HT1080 (cell line): ENCODE measurements at places on chromosomes 7 and 10.

GRCh38 chr10:33117816-33118215 is 159.8 kb upstream of the ITGB1 start:
- no peak for DNase-seq

- no peak for DNase-seq
Observed at GRCh38 chr7:135645296-135645904, 16.9 kb upstream of the STMP1 start.

DNA sequence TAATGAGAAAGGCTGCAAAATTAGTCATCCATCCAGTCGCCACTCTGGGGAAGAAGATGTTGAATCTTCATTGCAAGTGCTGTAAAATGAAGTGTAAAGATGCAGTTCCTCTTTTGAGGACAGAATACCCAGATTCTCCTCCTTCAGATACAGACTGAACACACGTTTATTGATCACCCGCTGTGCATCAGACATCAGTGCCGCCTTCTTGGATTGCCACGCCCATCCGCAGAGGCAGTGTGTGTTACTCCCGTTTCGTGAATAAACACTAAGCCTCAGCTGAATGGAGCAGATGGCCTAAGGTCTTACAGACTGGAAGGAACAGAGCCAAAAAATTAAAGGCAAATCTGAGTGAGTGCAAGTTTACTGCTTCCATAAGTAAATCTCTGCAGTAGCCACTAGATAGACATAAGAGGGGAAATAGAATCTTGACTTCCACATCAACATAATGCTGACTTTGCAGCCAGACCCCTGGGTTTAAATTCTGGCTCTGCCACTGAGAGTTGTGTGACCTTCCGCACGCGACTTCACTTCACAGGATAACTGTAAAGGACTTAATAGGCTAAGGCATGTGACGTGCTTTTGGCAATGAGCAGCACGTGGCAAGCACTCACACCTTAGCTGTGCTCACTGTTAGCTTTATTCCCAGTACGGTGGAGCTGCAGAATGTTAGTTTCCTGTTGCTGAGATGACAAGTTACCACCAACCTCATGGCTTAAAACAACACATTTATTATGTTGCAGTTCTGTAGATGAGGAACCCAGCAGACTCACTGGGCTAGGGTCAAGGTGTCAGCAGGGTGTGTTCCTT is 285.9 kb downstream of the CELF2 start:
- no peak for DNase-seq

GRCh38 chr10:121138112-121138860 is 287.1 kb downstream of the WDR11 start:
- DNase-seq, result no peak

- DNase-seq, result no peak
Observed at GRCh38 chr7:134438946-134439345, 20.0 kb downstream of the AKR1B1 start.

- DNase-seq, result peak; percentile 89
Observed at GRCh38 chr7:54788664-54789063, 29.7 kb upstream of the SEC61G start.

DNA sequence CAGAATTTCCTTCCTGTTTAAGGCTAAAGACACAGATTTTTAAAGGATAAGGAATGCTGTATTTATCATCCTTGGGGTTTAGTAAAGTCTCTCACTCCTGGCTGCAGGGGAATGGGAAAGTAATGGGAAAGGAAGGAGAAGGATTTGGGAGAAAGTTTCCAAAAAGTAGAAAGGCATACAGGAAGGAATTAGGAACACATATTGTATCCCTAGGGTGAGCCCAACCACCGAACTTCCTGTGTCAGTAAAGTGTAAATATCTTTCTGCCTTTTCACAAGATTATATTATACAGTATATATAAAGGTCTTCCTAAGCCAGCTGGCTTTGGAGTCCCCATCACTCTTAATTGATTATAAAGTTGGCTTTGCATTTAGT is 12.0 kb upstream of the UBE2D1 start:
- DNase-seq, result no peak

DNA sequence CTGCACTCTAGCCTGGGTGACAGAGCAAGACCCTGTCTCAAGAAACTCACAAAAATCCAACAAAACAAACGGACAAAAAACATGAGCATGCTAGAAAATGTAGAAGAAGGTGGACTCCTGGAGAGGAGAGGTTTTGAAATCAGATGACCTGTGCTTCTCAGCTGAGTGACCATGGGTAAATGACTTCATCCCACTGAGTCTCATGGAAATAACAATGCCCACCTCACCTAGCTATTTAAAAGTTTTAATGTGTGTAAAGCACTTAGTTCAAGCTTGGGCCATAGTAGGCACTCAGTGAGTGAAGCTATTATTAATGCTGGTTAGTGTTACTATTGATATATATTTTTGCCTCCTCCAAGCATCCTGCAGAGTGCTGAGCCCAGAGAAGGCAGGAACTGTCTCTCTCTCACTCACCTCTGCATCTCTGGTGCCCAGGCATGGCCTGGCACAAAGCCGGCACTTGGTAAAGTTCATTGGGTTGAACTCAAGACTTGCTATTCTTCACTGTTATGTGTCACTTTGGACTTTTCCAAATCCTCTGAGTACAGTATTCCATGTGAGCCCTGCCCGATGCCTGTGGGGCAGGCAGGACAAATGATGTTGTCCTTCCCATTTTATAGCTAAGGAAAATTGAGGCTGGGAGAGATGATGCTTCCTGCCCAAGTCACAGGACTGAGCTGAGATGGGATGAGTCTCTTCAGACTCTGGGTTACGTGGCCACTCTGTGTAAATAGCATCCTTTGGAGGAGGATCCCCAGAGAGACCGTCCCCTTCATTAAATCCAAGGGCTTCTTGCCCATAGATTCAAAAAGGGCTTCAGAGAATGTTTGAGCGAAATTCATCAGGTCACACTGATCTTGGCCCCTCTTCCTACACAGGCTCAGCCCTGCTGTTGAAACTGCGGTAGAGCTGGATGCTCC is 81.4 kb upstream of the EMX2 start:
- DNase-seq, result peak; percentile 24

DNA sequence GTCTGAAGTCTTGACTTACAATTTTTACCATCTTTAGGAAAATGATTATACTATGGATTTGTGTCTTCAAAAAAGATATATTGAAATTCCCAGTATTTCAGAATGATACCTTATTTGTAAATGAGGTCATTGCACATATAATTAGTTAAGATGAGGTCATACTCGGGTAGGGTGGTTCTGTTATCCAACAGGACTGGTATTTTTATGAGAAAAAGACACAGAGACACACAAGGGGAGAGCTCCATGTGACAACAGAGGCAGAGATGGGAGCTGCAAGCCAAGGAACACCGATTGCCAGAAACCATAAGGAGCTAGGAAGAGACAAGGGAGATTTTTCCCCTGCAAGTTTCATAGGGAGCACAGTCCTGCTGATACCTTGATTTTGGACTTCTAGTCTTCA is 356.9 kb downstream of the ARL4A start:
- no peak for DNase-seq

- no peak for DNase-seq
Observed at GRCh38 chr7:159204664-159205063, 60.0 kb upstream of the VIPR2 start.

DNA sequence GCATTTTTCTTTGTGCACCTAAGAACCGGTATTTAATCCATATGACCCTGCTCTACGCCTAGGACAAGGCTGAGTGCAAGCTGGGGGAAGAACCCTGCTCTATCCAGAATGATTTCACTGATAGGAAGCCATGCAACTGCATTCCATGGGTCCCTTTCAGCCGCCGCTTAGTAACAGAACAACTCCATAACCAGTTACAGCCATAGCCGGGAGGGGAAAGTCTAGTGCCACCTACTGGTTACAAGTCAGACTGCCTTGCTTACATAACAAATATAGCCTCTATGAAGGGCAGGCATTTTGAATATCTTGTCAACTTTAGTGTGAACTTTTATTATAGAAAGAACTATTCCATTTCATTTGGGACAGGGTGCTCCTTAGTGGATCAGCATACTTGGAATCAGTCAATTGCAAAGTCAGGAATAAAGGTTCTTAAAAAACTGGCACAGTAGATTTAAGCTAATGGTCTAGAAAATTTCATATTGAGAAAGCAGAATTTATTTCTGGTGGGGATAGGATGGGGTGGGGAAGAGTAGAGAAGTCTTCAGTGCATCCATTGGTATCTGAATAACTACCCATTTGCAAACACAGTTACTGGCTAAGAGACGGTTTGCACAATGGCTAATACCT is 521.7 kb downstream of the ADRA2A start:
- peak; percentile 34 for DNase-seq

DNA sequence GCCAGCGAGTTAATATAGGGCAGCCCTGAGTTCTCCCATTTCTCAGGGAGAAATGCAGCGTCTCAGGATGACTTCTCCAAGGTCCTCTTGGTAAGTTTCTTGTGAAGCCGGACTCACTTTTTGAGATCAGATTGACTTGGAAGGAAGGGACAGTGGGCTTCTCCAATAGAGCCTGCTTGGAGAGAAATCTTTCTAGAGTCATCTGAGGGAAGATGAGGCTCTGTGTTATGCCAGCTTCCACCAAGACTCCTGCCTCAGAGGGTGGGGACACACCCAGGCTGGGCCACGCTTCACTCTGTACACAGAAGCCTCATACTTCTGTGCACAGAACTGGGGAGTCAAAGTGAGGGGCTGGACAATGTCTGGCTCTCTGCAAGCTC is 5.6 kb downstream of the C10orf105 start:
- DNase-seq, result no peak

DNA sequence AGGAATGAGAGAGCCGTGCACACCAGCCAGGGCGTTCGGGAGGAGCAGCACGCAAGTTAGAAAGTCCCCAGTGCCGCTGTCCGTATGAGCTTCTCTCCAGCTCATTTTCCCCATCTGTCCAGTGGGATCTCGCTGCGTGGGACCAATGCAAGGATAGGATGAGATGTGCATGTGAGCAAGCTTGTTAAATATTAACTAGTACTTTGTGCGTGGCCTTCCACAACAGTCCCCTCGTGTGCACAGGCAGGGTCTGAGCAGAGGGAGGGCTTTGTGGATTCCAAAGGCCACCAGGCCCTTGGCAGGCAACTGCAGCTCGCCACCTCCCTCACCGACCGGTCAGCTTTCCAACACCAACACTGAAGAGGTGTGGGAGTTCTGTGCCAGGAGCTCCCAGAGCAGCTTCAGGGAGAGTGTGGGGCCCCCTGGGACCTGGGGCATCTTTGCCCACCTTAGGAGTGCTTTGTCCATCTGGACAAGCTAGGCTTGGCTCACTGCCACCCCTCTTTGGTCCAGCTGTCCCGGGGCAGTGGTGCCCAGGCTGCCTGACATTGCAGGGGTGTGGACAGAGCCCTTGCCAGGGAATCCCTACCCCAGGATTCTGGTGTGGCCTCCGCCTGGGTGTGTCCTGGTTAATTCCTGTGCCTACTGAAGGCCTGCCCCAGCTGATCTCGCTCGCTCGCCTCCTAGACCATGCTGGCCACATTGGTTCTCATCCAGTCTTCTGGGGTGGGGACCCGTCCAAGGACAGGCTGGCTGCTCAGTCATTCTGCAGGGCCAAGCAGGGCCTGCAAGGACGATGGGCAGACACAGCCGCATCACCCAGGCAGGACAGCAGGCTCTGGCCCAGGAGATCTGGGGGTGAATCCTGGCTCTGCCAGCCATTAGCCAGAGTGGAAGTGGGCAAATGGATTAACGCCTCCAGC is 5.3 kb downstream of the FAM20C start:
- no peak for DNase-seq

DNA sequence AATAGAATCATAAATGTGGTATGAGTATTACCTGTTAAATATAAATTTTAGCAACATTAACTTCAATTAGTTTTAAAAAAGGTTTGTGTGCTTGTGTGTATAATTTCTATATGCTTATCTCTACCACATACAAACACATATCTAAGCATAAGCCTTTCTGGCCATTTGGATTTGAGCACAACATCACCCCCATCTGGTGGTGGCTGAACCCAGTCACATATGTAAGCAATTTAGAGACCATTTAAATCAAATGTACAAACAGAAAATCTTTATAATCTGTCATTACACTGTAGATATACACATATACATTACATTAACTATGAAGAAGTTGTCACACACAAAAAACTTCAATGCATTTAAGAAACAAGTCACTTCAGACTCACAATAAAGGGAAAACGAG is 31.7 kb downstream of the GPR22 start:
- DNase-seq, result no peak

GRCh38 chr7:27185854-27186667 is 1.0 kb upstream of the HOXA11 start:
- no peak for DNase-seq

GRCh38 chr10:386771-387592 is 251.7 kb downstream of the ZMYND11 start:
- no peak for DNase-seq
